ENCODE measurements at places on chromosomes 13 and 19. TPM values are rescaled to one million over a fixed set of nuclear protein-coding genes. Genes with fewer than 3 reads are reported as not detected.

Gene FAM32A
- polyA plus RNA-seq = 110 TPM

DNA sequence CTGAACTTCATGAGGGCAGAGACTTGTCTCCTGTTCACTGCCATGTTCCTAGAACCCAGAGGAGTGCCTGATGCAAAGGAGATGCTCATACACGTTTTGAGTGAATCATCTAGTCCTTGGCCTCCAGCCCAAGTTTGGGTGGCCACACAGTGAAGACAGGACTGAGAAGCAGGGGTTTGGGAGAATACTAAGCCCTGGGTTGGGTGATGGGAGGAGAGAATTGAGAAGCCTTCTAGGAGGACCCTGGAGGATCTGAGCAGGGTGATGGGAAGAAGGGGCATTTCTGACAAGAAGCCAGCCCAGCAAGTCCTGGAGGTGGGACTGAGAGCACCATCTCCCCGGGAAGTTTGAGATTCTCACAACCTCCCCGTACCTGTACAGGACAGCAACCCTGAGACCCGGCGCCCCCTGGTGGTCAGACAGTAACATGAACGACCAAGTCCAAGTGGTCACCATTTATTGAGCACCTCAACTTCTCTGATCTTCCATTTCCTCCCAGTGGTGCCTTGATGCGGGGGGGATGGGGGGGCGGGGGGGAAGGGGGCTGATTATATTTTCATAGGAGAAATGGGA is 11.0 kb downstream of the CTU1 start:
- no peak for DNase-seq

- no peak for DNase-seq
Observed at GRCh38 chr19:5943623-5944022, 29.6 kb downstream of the CAPS start.

- no peak for DNase-seq
Observed at GRCh38 chr19:13817018-13817614, 21.9 kb downstream of the ZSWIM4 start.

Gene KCTD15
- 42.1 TPM for polyA plus RNA-seq

DNA sequence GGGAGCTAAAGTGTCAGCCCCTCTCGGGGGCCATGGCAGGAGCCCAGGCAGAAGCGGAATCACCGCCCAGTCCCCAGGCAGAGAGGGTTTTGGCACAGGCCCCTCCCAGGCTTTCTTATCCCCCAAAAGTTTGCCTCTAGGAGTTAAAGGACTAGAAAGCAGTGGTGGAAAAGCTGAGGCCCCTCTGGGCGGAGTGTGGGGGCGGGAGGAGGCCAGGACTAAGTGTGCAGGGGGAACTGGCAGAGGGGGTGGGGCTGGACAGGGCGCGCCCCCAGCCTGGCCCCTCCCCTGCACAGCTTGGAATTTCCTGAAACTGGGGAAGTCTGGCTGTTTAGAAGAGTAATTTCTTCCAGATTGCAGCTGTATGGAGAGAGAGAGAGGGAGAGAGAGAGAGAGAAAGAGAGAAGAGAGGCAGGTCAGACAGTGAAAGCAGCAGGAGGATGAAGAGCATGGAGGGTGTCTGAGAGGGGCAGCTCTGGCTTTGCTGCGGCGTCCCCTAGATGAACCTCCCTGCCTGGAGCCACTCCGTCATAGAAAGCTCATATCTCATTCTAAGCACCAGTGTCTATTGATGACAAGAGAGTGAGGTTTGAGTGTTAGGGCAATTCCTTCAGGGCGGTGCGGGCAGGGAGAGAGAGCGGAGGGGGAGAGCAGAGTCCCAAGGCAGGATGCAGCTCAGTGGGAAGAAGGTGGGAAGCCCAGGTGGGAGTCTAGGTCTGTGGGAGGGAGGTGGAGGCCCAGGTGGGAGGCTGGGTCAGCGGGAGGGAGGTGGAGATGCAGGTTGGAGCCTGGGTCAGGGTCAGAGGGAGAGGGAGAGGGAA is at the start of gene CDC42EP5:
TSS of gene CDC42EP5 (minus strand) at position 226 of the 821 bp plus-strand sequence. CDS start 7,749 bp downstream, outside the sequence.
- DNase-seq = no peak

Gene HTR2A
- polyA plus RNA-seq = 1.0 TPM

Gene KRTDAP
- polyA plus RNA-seq = 0.36 TPM

DNA sequence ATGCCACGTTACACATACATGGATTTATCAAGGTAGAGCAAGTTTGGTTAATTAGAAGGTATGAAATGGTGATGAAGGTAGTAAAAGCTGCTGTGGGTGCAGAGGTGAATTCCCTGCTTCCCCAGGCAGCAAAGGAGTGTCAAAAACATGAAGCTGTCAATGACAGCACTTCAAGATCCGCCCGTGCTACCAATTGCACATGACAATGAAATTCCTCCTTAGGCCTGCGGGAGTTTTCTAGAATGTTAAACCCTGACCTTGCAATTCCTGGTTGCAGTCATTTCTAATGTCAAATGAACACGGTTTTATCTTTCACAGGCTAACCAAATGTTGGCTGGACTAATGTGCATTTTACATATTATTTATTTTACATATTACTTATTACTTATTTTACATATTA is 67.7 kb upstream of the LSM14A start:
- DNase-seq = no peak

GRCh38 chr13:74114202-74114601 is 20.0 kb downstream of the KLF12 start:
- no peak for DNase-seq

DNA sequence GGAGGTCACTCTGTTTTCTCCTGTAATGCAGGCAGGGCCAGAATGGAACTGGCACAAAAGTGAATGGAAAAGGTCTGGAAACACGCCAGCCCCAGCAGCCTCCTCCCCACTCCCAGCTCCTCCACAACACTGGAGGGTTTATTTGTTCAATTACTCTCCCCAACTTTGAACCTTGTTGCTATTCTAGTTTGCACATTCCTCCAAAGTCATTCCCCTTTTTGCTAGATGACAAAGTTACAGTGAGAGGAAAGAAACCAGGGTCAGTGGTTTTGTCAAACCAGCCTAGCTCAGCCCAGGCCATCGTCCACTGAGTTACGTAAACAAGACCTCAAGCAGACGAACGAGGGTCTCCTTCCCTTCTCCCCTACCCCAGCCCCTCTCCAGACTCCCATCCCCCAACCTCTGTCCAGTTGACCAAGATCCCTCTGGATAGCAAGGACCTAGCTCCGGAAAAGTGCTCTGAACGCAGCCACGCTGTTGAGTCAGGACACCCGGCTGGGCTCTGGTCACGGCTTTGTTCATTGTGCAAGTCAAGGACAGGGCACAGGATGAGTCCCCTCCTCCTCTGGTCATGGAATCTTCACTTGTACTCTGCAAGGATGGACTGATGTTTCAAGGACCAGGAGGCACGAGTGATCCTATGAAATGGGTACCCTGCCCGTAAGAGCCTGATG is 180.0 kb downstream of the USP12 start:
- DNase-seq = no peak

DNA sequence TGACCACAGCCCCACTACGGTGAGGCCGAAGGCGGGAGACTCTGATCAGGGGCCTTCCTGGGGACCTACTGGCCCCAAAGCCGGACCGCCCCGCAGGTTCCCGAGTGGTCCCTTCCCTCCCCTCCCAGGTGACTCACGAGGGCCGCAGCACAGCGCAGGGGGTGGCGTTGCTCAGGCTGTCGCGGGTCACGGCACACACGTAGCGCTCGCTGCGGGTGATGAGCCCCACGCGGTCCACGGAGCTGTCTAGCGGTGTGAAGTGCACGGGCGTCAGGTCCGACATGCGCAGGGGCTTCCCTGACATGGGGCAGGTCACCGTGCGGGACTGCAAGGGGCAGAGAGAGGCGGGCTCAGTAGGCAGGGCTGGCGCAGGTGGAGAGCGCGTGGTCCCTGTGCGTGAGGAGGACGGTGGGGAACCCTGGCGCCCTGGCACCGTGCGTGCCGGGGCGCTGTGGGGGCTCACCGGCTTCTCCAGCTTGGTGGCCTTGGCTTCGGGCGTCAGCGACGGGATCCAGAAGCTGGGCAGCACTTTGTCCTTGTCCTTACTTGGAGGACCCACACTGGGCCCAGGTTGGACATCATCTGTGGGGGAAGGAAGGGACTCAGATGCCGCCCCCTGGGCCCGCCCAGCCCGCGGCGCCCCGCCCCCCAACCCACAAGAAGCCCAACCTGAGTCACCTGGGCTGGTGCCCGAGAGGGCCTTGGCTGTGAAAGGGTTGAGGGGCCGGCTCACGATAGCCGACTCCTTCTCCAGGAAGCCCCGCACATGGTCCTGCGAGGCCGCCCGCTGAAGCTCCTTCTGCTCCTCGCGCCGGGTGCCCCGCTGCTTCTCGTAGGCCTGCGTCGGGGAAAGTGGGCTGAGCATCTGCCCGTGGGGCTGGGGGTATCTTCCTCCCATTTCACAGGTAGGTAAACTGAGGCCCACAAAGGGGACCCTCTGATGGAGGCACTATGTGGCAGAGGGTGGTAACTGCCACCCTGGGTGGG is 23.7 kb downstream of the NOSIP start:
- DNase-seq = no peak

Gene KCNJ14
- polyA plus RNA-seq = 0.54 TPM

Gene UNC13A
- 0.10 TPM for polyA plus RNA-seq

DNA sequence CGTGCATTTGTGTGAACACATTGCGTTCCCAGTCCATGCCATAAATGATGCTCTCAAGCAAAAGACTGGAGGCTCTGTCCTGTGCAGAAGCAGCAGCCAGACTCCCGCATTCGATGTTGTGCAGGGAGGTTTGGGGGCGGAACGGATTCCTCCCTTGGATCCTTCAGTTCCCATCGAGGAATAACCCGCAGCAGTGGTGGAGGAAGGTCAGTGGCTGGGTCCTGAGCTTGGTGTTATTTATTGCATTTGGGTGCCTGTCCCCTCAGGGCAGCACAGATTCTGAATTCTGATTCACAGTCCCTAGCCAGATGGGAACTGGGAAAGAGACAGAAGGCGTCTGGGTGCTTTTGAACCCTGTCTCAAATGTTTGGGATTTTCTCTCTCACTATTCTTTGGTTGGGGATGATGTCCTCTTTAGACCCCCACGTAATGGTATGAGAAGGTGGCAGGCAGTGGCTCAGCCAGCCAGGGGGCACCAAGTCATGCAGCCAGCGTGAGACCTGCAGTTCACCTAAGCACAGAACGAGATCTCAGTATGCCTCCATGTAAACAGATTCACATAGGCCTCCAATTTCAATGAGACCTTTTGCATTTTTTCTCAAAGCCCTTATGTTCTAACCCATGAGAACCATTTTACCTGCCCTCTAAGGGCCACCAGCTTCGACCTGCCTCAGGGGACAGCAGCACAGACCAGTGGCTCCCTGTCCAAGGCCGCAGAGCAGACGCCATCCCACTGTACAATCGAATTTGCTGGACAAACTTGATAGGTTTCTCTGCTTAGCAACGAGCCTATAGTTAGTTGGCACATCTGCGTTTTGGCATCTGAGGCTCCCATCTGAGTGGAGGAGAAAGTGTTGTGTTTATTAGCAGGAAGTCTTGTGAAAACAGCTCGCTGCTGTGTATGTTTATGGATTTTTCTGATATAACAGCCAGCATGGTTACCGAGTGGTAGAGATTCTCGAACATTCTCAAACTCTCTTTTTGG is 17.8 kb downstream of the KCTD15 start:
- no peak for DNase-seq

Gene ZFR2
- 2.9 TPM for polyA plus RNA-seq

DNA sequence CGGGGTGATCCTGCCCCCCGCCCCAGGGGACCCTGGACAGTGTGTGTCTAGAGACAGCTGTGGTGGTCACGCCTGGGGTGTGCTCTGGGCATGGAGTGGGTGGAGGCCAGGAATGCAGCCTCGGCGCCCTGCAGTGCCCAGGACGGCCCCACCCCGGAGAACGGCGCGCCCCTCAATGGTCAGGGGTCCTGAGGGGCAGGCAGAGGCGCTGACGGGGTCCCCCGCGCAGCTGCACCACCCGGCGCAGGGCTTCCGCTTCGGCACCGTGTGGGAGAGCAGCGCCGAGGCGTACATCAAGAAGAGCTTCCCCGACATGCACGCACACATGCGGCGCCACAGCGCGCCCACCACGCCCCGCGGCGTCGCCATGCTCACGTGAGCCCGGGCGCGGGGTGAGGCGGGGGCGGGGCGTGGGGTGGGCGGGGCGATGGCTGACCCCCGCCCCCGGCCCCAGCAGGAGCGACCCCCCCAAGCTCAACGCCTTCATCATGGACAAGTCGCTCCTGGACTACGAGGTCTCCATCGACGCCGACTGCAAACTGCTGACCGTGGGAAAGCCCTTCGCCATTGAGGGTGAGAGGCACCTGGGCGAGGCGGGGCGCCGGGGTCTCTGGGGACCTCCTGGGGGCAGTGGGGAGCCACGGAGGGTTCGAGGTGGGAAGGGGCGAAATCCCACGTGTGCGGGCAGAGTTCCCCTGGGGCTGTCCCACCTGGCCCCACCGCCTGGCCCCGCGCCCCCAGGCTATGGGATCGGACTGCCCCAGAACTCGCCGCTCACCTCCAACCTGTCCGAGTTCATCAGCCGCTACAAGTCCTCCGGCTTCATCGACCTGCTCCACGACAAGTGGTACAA is 7.4 kb downstream of the GRIN3B start:
- DNase-seq = no peak

Gene ICAM1
- polyA plus RNA-seq = 5.8 TPM

Gene BRME1
- polyA plus RNA-seq = 4.8 TPM

GRCh38 chr13:103663996-103664395 is 597.8 kb upstream of the SLC10A2 start:
- no peak for DNase-seq

Gene STARD13
- 17.5 TPM for polyA plus RNA-seq

- no peak for DNase-seq
Observed at GRCh38 chr13:103386341-103386740, 320.1 kb upstream of the SLC10A2 start.
